ENCODE measurements at places on chromosomes 12 and 14. TPM values are rescaled to one million over a fixed set of nuclear protein-coding genes. Genes with fewer than 3 reads are reported as not detected.

CLEC4A gene
- 2.5 TPM for total RNA-seq

ELK3 gene
- 23.8 TPM for total RNA-seq

MANSC1 gene
- total RNA-seq, result 16.6 TPM

TMEM119 gene
- 6.3 TPM for total RNA-seq

GRCh38 chr12:75337905-75338304, 3.4 kb downstream of the GLIPR1L1 start:
- no peak for DNase-seq

DNA sequence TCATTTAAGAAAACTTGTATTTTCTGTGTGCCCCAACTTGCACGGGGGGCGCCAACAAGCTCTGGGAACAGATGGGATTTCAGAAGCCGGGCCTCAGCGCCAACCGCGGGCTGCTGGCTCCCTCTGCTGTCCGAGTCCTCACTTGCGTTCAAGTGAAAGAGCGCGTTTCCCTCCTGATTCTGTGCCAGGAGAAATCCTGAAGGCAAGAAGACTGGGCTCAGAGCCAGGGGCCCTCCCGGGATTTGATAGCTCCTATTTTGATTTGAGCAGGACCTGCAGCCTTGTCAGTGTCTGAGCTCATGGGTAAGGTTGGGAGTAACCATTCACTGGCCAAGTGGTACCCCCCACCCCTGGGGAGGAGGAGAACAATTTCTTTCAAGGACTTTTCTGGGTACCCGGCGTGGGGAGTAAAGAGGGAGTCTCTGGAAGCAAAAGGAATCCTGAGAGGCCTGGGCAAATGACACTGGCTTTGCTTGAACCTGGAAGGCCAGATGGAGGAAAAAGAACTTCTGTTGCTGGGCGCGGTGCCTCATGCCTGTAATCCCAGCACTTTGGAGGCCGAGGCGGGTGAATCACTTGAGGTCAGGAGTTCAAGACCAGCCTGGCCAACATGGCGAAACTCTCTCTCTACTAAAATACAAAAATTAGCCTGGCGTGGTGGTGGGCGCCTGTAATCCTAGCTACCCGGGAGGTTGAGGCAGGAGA, 179.0 kb upstream of the RGS6 start:
- DNase-seq, result peak; percentile 92

Data from sigmoid colon (tissue), 7 donors.